Fibroblast of skin of left biceps (primary cell): ENCODE measurements at places on chromosomes 11 and 22.

GRCh38 chr11:133842053-133842452 lies 3.3 kb downstream of the SPATA19 start:
- no peak for DNase-seq

- DNase-seq, result no peak
Observed at GRCh38 chr11:46390331-46391171, 1.0 kb downstream of the CHRM4 start.

DNA sequence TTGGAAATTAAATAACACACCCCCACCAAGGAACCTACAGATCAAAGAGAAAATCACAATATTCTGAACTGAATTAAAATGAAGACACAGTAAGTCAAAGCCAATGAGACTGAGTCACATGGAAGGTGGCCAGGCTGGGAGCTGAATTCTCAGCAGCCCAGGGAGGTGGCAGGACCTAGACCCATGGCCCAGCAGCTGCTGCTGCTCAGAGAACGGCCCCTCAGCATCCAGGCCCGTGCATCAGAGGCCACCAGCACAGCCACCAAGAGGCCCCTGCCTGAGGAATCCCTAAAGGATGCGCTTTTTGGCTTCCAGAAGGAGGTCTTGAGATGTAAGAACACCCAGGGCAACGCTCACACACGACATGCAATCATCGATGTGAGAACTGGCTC lies 35.0 kb downstream of the TBX1 start:
- DNase-seq, result no peak

- DNase-seq, result no peak
Observed at GRCh38 chr11:77705195-77705875, 67.7 kb upstream of the CLNS1A start.

- DNase-seq, result no peak
Observed at GRCh38 chr22:33625959-33626358, 294.3 kb downstream of the LARGE1 start.

DNA sequence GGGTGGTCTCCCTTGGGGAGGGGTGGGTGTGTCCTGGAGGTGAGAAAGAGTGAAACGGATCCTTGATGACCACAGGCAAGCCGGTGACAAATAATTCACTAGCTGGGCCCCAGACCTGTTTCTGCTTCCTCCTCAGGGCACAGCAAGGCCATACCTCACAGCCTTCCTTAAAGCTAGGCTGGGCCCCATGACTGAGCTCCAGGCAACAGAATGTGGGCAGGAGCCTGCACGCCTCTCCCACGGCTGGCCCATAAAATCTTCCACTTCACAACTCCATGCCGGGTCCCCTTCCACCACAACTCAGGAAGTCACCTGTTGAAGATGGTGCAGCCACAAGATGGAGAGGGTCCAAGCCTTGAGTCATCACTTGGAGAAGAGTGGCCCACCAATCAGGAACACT lies 23.9 kb downstream of the SLC22A12 start:
- DNase-seq, result no peak

GRCh38 chr11:1619449-1619848 lies 2.5 kb downstream of the KRTAP5-4 start:
- DNase-seq, result no peak

DNA sequence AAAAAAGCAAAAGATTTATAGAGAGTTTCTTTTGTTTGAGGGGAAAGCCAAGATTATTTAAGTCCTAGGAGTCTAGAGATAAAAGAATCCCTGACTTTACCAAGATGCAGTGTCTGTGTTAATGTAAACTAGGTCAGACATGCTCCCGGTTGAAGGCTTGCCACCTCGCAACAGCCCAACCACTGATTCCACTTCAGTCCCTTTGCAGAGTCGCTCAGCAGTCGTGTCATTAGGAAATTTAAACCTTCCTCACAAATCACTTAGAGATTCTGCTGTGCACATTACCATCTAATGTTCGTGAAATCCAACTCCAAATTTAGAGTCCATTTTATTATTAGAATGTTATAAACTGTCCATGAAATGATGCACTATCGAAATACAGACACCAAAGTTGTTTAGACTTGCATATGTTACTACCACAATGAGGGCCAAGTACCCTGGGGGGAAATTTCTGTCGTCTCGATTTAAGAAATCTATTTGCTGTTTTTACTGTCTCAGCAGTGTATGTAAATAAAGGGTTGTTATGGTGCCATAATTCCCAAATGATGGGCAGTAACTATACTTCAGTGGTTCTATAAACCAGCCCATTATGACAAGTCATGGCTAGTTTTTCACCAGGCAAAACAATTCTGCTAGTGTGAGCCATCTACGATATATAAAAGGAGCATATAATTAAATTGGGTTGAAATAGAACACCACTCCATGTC lies 101.4 kb upstream of the MTNR1B start:
- DNase-seq, result no peak

DNA sequence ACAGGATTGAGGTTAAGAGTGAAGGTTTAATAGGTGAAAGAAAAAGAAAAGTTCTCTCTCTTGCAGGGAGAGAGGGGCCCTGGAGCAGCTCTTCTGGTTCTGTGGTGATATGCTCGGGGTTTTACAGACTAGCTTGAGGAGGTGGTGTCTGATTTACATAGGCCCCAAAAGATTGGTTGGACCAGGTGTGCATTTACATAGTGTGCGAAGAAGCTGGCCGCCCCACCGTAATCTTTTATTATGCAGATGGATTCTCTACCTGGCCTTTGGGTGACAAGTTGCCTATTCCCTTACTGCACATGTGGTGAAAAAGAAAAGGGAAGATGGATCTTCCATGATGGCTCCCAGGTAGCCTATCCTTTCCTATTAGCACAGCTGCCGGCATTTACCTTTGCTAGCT lies 219.9 kb upstream of the GRIA4 start:
- DNase-seq, result no peak

DNA sequence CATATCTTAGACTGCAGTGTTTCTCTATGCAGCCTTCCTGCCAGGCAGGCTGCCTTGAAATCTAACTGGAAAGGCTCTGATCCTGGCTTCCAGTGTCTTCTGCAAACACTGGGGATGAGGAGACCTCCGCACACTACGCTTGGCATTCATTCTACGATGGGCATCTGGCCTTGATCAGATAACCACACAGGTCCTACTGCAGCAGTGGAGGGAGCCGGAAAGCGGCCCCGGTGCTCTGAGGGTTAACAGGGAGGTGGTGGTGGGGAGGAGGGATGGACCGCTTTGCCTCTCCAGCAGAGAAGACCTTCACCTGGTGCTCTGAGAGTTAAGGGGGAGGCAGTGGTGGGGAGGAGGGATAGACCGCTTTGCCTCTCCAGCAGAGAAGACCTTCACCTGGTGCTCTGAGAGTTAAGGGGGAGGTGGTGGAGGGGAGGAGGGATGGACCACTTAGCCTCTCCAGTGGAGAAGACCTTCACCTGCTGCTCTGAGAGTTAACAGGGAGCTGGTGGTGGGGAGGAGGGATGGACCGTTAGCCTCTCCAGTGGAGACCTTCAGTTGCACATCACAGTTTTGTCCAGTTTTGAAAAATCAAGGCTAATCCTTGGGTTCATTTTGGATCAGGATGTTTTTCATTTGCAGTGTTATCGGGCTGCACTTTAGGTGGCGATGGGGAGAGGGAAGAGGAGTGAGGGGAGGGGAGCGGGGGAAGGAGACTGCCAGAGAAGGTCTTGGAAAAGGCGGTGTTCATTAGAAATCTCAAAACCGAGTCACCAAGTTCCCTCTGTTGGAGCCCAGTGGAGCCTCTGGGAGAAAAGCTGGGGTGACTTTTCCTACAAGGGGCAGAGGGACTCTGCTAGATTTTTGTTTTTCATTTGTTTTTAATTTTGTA lies 5.6 kb downstream of the GAL start:
- DNase-seq, result no peak

GRCh38 chr11:28209906-28210305 lies 101.7 kb downstream of the METTL15 start:
- DNase-seq, result peak; percentile 10
